Activated CD4-positive, CD25-positive, alpha-beta regulatory T cell (primary cell): ENCODE measurements at places on chromosomes 16 and 17.
A peak's percentile ranks its signal among the peaks of the same experiment; 100 is the strongest.

- DNase-seq, result no peak
Observed at GRCh38 chr16:57711-58110, 4.1 kb downstream of the SNRNP25 start.

GRCh38 chr17:31453896-31454295 lies 62.4 kb downstream of the RAB11FIP4 start:
- DNase-seq, result no peak

DNA sequence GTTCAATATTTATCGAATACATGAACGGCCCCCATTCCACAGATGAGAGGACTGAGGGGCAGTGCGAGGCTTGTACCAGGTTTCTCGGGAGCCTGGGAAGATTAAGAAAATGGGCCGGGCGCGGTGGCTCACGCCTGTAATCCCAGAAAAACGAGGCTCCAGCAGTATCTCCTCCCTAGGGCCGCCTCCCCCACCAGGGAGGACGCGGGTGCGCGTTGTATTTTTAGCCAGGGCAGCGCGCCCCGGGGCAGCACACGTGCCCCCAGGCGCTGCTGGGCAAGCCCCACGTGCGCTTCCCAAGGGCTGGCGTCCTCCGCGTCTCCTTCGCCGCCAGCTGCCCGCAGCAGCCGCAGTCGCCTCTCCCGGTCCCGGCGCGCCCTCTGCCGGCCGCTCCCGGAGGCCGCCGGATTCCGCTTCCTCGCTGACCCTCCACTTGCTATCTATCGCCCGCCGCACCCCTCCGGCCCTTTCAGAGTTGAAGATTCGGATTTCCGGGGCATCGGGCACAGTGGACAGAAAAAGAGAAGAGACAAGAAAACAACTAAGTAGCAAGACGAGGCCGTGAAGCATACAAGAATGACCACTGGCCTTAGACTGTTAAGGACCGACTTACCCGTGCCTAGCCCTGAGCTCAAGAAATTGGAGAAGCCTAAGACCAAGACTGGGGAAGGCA lies 1.9 kb upstream of the YBX2 start:
- peak; percentile 34 for DNase-seq

- DNase-seq, result no peak
Observed at GRCh38 chr17:28110184-28110583, 67.7 kb downstream of the NLK start.
